ENCODE measurements at places on chromosomes 5 and 9. TPM values are rescaled to one million over a fixed set of nuclear protein-coding genes. Genes with fewer than 3 reads are reported as not detected.

DNA sequence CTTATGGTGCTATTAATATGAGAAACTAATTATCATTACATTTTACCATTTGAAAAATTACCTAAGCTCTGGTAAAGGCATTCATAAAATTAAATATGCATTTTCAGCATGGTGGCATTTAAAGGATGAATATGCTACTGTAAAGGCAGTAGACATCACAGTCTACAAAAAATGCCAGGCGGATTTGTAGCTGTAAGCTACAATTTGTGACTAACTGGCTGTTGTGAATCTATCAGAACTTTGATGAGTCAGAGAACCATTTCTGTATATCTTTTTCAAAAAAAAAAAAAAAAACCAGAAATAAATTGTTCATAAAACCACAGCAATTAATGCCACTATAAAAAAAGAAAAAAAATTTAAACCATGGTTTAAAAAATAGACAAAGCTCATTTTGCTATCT, 186.3 kb downstream of the NFIB start:
- H3K27me3 ChIP-seq: no peaks in the 10 kb centered on the region
- no peak for DNase-seq
- peaks cover 61% of the 10 kb centered on the region for H3K36me3 ChIP-seq

CYLC2 gene
- total RNA-seq: not detected

GRCh38 chr9:137721899-137722298, 103.1 kb downstream of the EHMT1 start:
- DNase-seq: no peak
- no peaks in the 10 kb centered on the region for H3K27me3 ChIP-seq
- H3K4me3 ChIP-seq: no peak overlapping the region
- peak overlapping the region; percentile 90 for H3K27ac ChIP-seq
- peaks cover 64% of the 10 kb centered on the region for H3K36me3 ChIP-seq

DNA sequence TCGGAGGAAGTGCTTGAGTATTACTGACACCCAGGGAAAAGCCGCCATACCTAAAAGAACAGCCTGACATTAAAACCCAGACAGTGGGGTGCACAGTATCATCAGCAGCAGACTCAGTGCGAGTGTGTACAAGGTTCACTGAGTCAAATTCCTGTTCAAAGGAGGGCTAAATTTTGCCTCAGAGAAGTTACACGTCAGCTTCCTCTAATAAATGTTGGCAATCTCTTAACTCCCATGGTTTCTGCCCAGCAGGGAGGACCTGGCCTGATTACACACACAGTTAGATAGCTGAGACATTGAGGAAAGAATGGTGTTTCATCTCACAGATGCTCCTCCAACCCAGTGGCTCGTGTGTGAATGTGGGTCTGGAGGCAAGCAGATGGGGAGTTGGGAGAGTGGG, 38.2 kb downstream of the NIPSNAP3B start:
- no peaks in the 10 kb centered on the region for H3K36me3 ChIP-seq
- DNase-seq: no peak
- H3K27ac ChIP-seq: no peak overlapping the region
- no peaks in the 10 kb centered on the region for H3K27me3 ChIP-seq

SAPCD2 gene
- 15.7 TPM for total RNA-seq

DNA sequence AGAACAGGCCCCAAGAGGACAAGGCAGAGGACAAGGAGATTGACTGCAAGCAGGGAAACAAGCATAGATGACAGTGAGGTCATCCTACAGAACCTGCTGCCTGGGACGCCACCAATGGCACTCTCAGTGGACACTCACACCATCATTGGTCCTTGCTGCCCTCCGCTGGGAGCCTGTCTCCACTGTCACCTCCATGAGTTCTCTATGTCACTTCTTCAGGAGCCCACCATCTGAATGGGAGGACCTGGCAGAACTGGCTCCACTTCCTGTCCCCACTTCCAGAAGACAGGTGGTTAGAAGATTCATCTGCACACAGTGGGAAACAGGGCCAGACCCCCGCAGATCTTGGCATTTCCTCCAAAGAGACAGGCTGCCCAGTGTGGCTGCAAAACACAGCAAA, 188.9 kb downstream of the HSD17B3 start:
- H3K4me1 ChIP-seq: no peaks in the 10 kb centered on the region
- no peak overlapping the region for H3K27ac ChIP-seq
- H3K4me3 ChIP-seq: no peak overlapping the region
- H3K36me3 ChIP-seq: no peaks in the 10 kb centered on the region
- no peak for DNase-seq
- H3K27me3 ChIP-seq: peaks cover 64% of the 10 kb centered on the region

- H3K27ac ChIP-seq: no peak overlapping the region
- no peak for DNase-seq
- no peaks in the 10 kb centered on the region for H3K4me1 ChIP-seq
- H3K4me3 ChIP-seq: no peak overlapping the region
Observed at GRCh38 chr5:11555171-11555570, 349.1 kb downstream of the CTNND2 start.
